Foreskin keratinocyte (primary cell): ENCODE measurements at places on chromosomes 3 and 15. TPM values are rescaled to one million over a fixed set of nuclear protein-coding genes. Genes with fewer than 3 reads are reported as not detected.

SLC2A2 gene
- total RNA-seq = not detected in 2 replicates

MORC1 gene
- total RNA-seq = not detected in 2 replicates

DPPA2 gene
- total RNA-seq = not detected in 2 replicates

AMIGO3 gene
- not detected in 2 replicates for total RNA-seq

NR1I2 gene
- not detected in 2 replicates for total RNA-seq

WDR93 gene
- not detected in 2 replicates for total RNA-seq

NPAP1 gene
- total RNA-seq = not detected in 2 replicates

SLC28A2 gene
- total RNA-seq = not detected in 2 replicates

FOXB1 gene
- not detected in 2 replicates for total RNA-seq

PP2D1 gene
- total RNA-seq = not detected in 2 replicates

CPNE9 gene
- not detected in 2 replicates for total RNA-seq

ZBTB47 gene
- total RNA-seq = 7.7 and 8.7 TPM in 2 replicates

STRA6 gene
- not detected in 2 replicates for total RNA-seq

PYGO1 gene
- 5.6 and 7.5 TPM in 2 replicates for total RNA-seq

HTR3E gene
- not detected in 2 replicates for total RNA-seq

LTK gene
- not detected in 2 replicates for total RNA-seq

FAH gene
- total RNA-seq = 21.8 and 25.8 TPM in 2 replicates

FSD2 gene
- not detected in 2 replicates for total RNA-seq
